ENCODE measurements at places on chromosomes 16 and 17.
A peak's percentile ranks its signal among the peaks of the same experiment; 100 is the strongest.

- DNase-seq = no peak
Observed at GRCh38 chr17:8140065-8141029, 11.9 kb downstream of the PER1 start.

DNA sequence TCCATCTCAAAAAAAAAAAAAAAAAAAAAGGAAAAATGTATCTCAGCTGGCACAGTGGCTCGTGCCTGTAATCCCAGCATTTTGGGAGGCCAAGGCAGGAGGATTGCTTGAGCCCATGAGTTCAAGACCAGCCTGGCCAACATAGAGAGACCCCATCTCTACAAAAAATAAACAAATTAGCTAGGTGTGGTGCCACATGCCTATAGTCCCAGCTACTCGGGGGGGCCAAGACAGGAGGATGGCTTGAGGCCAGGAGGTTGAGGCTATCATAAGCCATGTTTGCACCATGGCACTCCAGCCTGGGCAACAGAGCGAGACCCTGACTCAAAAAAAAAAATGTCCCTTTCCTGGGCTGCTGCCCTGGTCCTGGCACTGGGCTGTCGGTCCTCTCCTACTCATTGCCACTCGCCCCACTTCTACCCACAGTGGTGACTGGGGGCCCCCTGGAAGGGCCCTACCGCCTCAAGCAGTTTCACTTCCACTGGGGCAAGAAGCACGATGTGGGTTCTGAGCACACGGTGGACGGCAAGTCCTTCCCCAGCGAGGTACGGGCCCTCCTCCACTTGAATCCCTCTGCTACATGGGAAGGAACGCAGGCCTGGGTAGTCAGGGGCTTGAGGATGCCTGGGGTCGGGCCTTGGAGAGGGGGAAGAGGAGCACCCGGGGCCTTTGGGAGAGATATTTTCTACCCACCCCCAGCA, 6.1 kb downstream of the CA7 start:
- peak; percentile 26 for DNase-seq

DNA sequence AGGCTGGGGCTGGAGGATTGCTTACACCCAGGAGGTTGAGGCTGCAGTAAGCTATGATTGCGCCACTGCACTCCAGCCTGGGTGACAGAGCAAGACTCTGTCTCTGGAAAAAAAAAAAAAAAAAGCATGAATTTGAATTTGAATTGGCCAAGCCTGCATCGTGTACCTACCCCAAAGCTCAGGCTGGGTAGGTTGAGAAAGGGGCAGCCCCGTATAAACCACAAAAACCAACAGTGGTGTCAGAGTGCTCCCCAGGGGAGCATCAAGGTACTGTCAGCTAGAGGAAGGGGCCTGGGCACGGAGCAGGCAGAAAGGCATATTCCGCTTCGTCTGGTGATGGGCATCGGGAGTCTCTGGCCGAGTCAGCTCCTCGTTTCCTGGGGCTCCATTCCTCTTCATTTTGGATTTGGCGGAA, 40.9 kb downstream of the RAP1GAP2 start:
- DNase-seq = no peak

- DNase-seq = no peak
Observed at GRCh38 chr17:77995146-77995852, 36.8 kb downstream of the TNRC6C start.

DNA sequence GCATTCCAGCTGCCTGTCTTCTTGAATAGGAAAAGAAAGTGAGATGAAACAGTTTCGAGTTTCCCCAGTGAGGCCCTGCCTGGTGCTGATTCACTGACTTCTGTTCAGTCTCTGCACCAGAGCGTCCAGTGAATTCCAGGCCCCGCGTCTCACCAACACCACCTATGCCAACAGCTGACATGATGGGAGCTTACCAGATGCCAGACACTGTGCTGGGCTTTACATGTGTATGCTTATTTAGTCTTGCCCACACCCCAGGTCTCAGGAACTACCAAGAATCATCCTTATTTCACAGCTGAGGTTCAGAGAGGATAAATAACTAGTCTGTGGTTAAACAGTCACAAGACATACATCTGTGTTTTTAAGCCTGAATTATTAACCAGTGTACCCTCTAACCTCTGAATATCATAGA, 29.1 kb upstream of the IRX6 start:
- DNase-seq = peak; percentile 71

DNA sequence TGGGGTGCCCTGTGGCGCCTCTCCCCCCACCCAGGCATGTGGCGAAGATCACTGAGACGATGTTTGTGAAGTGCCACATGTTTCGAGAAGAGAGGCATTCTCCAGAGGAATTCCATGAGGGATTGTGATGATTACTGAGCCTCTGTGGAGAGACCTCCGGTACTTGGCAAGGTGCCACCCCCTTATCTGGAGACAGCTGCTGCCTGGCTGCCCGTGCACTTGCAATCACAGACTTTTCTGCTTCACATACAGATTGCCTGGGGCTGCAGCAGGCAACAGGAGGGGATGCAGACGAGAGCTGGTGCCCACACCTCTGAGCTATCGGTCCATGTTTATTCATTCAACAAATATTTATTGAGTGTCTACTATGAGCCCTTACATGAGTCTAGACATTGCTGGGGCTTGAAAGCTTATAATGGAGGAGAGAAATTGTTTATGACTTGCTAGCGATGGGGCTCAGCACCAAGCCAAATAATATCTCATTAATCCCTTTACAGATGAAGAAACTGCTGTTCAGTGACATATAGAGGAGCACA, 317.2 kb upstream of the ZFHX3 start:
- no peak for DNase-seq

- peak; percentile 30 for DNase-seq
Observed at GRCh38 chr16:55041540-55042234, 111.0 kb downstream of the IRX5 start.

- DNase-seq = no peak
Observed at GRCh38 chr16:23709536-23709935, 3.5 kb downstream of the ERN2 start.

DNA sequence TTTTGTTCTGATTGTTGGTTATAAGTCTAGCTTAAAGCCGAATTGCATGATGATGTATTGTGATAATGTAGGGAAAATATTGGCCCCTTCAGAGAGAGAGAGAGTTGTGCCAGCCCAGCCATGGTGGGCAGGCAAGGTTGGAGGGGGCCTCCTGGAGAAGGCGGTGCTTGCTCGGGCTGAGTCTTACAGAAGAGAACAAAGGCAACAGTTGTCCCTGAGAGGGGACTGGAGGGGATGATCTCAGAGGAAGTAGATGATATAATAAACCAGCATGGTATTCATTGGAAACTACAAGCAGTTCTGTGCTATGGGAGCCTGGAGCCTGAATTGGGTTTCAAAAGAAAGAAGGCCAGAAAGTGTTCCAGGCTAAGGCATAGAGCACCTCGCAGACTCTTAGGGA, 173.8 kb downstream of the RPTOR start:
- DNase-seq = peak; percentile 60

GRCh38 chr17:57517632-57518456, 227.3 kb downstream of the CCDC182 start:
- peak; percentile 92 for DNase-seq

- no peak for DNase-seq
Observed at GRCh38 chr16:35868630-35869029, 2409.2 kb downstream of the TP53TG3F start.

DNA sequence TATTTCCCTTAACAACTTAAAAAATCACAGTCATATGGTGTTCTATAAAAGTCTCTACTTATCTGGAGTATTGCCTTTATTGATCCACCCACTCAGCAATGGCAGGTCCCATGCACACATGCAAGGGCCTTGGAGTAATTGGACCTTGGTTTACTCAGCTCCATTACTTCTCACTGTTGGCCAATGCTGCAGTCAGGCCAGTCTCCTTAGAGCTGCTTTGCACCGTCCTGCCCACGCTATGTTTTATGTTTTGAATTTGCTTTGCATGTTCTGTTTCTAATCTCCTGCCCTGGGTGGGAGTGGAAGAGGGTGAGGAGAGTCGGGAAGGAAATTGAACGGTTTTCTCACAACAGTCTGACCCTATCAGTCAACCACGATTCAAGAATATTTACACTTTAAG, 23.6 kb downstream of the ARHGAP44 start:
- no peak for DNase-seq

DNA sequence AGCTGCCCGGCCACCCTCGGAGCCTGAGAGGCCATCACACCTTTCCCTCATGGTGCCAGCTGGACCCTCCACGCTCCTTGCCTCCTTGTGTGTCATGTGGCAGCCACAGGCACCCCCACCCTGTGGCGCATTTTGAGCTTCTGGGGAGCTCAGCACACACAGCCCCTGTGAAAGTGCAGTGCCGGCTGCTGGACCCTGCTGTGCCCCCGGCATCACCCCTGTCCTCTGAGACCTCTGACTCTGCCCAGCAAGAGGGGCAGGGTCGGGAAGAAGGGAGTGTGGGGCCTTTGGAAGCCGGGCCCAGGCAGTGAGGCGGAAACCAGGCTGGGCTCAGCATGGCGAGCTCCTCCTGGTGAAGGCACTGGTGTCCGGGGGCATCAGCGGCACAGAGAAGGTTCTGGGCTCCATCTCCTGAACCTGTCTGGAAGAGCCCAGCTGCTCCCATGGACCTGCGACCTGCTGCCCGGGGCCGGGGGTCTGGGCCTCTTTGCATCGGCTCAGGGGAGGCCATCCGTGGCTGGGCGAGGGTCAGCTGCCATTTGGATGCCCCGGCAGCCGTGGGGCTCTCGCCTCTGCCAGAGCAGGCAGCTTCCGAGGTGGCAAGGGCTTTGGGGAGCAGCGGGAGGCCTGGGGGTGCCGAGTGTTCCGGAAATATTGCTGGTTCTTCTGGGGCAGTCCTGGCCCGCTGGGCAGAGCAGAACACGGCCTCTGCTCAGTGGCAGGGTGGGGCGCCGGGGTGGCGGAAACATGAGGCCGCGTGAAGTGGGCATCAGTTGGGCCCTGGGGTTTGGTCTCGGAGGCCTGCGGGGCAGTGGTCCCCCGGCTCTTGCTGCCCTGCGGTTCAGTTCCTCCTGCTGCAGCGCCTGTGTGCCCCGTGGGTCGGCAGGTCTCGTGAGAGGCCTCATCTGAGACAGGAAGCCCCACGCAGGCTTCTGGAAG, 17.9 kb downstream of the CENPX start:
- DNase-seq = no peak

GRCh38 chr17:16158714-16159113, 56.6 kb downstream of the NCOR1 start:
- no peak for DNase-seq

DNA sequence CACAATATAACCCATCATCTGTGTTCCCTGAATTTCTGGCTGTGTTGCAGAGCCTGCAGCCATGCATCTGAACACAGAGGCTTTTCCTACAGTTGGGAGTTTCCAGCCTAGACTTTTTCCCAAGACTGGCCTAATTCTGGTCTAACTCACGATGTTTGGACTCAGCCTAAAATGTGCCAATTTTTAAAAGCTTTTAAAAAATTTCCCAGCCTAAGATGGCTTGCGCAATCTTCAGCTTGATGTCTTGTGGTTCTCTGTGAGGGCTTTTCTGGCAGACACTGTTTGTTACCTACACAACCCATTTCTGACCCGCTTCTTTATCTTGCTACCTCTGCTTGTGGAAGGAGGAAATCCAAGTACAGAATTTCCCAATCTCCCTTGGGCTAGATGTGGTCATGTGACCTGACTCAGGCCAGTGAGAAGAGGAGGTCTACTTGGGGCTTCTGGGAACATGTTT, 72.7 kb upstream of the GAS7 start:
- DNase-seq = no peak

GRCh38 chr16:12158428-12158827, 181.9 kb downstream of the SNX29 start:
- DNase-seq = no peak

- peak; percentile 88 for DNase-seq
Observed at GRCh38 chr16:77675464-77676324, 46.6 kb upstream of the NUDT7 start.

- no peak for DNase-seq
Observed at GRCh38 chr16:21277045-21277926, 804 bp downstream of the CRYM start.

DNA sequence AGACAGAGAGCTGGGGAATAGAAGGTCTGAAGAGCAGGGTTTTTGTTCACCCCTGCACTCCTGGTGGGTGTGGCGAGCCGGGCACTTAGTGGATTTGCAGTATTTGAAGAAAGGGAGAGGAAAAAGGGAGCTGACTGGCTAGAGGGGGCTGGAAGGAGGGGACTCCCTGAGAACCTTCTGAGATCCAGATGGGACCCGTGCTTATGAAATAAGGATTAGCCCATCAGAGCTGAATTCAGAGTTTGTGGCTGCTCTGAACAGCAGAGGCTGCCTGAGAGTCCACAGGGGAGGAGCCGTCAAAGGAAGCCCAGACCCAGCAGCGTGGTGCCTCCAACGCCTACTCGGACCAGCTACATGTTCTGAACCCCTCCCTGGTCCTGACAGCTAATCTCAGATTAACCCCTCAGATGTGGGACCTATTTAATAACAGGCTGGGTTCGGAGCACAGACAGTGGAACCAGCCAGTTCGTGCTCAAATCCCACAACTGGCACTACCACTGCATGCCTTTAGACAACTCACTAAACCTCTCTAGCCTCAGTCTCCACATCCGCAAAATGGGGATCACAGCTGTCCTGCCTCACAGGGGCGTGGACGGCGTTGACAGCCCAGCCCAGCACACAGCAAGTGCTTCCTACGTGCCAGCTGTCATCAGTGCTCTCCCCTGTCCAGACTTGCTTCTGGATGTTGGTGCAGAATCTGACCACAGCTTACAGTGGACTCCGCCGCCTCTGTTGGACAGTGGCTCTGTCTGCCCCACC, 70.6 kb downstream of the DYNLRB2 start:
- DNase-seq = no peak

GRCh38 chr16:80027007-80027965, 426.7 kb upstream of the MAF start:
- peak; percentile 99 for DNase-seq

DNA sequence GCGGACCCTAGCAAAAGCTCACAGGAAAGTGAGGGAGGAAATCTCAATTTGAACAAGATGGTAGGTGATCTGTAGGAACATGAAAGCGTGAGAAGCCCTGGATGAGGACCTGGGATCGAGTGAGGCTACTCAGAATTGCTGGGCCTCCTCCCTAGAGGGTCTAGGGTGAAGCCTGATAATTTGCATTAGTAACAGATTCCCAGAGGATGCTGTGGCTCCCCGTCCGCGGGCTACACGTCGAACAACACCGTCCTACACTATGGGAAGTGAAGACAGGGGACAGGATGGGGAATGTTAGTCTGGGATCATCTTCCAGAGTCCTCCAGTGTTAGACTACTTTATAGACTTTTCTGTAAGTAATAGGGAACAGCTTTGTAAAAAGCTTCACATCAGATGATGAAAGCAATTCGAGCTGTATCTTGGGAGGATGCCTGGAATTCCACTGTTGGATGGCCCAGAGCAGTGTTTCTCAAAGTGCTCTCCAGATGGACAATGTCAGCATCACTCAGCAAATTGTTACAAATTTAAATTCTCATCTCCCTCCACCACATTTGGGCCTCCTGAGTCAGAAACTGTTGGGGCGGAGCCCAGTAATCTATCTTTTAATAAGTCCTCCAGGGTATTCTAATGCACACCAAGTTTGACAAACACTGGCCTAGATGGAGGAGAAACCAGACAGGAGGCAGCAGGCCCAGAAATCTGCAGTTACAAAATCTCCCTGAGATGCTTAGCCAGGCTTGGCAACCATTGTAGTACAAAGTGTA, 6.5 kb downstream of the FNDC8 start:
- no peak for DNase-seq

GRCh38 chr17:31061678-31062077, 33.1 kb upstream of the NF1 start:
- peak; percentile 63 for DNase-seq

- no peak for DNase-seq
Observed at GRCh38 chr16:89685916-89686315, 573 bp upstream of the CDK10 start.

All from islet precursor cell (in vitro differentiated cells).